ENCODE measurements at places on chromosomes 7 and 10.

DNA sequence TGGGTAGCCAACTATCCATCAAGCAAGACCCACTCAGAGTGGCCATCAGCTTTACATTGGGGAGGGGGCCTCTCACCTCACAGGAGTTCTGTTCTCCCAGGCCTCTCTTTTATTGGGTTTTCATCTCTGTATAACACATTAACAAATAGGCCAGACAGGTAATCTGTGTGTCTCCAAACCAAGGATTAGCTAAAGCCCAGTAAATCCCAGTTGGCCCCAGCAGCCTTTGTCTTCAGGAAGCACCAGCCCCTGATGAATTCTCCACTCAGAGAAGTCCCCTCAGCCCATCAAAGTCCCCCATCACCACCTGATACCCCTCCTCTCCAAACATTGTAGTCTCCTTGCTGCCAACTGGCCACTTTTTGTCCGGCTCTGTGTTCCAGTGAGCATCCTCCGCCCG, 16.9 kb upstream of the SLF2 start:
- no peak for DNase-seq

GRCh38 chr10:21020545-21020944, 123.4 kb upstream of the NEBL start:
- no peak for DNase-seq

- DNase-seq: no peak
Measured at GRCh38 chr7:36132012-36132411, 21.0 kb upstream of the EEPD1 start.

DNA sequence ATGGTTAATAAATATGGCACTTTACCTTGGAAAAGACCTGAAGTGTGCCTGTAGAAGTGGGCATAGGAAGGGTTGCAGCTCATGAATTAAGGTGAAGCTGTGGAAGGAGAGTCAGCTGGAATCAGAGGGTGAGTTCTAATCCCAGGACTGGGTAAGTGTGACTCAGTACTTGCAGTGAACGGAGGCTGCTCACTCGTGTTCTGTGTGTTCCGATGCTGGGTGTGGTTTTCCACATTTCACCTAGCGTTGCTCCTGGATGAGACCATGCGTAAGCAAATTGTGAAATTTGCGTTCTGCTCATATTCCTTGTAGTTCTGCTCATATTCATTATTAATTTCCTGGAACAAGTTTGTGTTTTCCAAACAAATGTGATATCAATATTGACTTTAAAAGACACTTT, 22.4 kb upstream of the TMEM236 start:
- DNase-seq: no peak

GRCh38 chr10:69757206-69757552, 44.5 kb upstream of the COL13A1 start:
- DNase-seq: no peak

DNA sequence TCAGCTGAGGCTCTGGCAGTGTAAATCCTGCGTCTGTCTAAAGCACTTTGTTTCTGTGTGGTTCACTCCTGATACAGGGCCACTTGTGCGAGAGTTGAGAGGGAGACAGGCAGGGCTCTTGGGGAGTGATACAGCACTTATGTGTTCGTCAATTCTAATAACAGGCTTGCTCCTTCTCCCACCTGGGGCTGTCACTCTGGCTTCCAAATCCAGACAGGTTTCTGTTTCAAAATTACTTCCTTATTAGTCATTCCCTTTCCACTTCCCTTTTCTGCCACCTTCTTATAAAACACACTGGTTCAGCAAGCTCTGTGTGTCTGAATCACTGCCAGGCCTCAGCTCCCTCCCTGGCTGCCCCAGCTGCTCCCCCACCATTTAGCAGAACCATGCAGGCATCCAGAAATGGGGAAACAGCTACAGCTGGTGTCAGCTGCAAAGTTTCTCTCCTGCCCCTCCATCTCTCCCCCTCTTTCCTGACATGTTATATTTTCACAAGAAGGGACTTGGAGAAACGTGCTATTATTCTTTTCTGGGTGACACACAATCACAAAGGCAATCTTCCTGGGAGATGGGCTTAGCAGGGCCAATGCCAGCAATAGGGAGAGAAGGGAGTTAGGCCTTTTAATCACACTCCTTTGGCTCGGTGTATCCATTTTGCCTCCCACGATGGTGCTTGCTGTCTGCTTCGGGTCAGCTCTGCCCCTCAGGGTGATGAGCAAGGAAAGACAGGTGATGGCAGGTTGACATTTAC, 58.4 kb upstream of the ZNRF2 start:
- no peak for DNase-seq

DNA sequence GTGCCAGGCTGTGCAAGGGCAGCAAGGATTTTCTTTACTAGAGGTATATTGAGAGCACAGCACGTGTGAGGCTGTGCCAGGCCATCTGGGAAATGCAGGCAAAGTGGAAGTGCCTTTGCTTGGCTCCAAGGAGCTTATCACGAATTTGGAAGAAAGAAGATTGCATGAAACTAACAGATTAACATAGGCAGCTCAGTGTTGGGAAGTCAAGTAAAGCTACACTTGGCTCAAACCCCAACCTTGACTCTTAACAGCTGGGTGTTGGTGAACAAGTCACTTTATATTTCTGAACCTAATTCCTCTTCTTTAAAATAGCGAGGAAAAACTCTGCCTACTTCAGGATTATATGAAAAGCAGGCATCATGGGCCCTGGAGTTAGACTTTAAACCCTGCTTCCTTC, 105.2 kb downstream of the PLCE1 start:
- DNase-seq: no peak

Data from stimulated activated CD8-positive, alpha-beta memory T cell treated with anti-CD3 and anti-CD28 coated beads, Interleukin-4, amount 100 ng/mL, for 4 hours (primary cell).